Stimulated activated CD4-positive, alpha-beta T cell treated with anti-CD3 and anti-CD28 coated beads, Interleukin-15, amount 100 ng/mL, for 1 hour (primary cell): ENCODE measurements at places on chromosomes 6 and 20.

DNA sequence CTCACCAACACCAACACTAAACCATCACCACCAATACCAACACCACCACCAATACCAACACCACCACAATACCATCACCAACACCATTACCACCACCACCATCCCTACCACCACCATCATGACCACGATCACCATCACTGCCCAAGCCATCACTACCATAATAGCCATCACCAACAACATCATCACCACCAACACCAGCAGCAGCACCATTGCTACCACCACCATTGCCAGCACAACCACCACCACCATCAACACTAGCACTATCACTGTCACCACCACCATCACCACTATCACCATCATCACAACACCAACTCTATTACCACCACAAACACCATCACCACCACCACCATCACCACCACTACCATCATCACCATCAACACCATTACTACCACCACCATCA lies 53.0 kb downstream of the TMEM242 start:
- DNase-seq = no peak

- DNase-seq = no peak
Measured at GRCh38 chr6:56293781-56294180, 46.4 kb upstream of the COL21A1 start.

DNA sequence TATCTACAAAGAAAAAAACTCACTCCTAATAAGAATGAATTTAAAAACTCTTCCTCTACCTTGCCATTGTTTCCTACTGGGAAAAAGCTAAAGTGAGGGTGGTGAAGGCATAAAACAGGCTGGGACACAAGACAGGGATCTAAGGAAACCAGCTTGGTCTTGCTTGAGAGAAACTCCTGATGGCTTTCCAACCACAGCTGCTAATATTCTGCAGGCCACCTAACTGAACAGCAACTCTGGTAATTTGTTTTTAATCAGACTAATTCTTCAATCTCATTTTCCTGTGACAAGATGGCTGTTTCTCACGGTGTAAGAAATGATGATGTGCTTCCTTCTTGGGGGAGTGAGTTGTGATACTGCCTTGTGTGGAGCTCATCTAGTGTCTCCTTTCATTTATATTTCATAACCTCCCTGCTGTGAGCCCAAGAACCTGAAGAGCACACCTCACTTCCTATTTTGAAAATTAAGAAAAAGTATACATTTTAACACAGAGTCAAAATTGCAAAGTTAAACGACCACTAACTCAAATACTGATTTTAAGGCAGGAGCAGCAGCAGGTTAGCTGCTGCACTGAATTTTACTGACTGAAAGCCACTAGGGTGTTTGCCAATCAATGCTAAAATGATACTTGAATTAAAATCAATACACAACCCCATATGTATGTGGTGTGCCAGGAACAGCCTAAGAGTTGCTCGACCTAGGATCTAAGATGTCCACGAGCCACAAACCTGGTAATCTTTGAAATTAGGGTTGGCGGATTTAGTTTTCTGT lies 58.0 kb downstream of the BACH2 start:
- DNase-seq = no peak

- no peak for DNase-seq
Measured at GRCh38 chr20:59817846-59818615, 115.4 kb downstream of the SYCP2 start.

DNA sequence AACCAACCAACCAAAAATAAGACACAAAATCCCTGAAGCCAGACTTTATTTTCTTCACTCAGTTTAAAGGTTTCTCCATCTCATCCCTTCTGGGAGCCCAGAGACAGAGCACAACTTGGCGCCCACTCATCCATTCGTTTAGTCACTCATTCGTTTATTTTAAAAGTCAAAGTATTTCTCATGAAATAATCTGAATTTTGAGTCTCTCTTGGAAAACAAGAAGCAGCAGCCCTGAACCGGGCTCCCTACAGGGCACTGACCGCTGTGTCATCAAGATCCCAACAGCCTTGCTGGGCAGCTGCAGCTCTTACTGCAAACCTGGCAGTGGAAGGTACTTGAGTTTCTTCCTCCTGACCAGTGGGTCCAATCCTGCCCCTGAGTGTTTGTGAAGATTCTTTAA lies 171.6 kb downstream of the THBS2 start:
- DNase-seq = no peak

DNA sequence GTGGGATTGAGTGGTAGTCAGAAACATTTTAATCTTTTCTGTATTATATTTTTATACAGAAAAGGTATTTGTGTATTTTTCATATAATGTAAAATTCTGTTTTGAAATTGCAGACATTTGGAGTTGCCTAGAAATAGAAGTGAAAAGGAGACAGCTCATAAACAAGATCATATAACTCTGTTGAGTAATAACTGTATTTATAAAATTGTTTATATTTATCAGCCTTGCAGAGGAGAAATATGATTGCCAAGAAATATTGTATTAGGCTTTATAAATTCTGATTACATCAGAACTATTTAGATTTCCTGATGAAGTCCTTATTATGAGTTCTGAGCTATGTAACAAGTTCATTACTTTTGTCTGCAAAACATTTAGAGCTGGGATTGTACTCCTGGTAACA lies 55.3 kb downstream of the RIPOR2 start:
- DNase-seq = no peak

DNA sequence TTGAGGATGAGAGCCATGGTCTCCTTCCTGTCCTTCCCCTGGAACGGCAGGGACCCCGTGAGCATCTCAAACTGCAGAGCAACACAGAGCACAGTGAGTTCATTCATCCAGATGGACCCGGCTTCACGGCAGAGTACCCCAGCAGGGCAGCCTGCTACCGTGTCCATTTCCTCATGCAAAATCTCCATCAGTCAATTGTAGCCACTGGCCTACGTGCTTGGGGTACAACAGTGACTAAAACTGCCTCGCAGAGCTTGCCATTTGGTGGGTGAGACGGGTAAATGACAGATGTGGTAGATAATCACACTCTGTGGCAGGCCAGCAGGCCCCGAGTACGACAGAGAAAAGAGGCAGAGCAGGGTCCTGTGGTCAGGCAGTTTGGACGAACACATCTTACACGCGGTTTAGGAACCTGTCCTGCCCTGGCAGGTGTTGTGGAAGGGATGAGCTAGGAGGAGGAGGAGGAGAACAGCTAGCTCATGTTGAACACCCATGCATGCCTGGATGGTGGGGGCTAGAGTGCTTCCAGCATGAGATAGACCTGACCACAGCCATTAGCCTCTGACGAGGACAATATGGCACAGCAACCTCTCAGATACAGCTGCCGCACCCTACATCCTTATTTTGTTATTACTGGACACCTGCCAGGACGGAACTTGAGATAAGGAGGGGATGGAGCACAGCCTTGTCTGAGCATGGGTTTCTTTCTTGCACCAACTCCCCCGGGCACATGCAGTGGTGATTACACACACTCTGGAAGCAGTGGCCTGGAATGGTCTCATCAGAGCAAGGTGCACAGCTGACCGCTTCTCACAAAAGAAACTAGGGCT lies 95.6 kb downstream of the RAMACL start:
- DNase-seq = no peak

GRCh38 chr20:3543901-3544507 lies 73.2 kb downstream of the ATRN start:
- no peak for DNase-seq

- DNase-seq = no peak
Measured at GRCh38 chr6:15036690-15037245, 209.1 kb upstream of the JARID2 start.

DNA sequence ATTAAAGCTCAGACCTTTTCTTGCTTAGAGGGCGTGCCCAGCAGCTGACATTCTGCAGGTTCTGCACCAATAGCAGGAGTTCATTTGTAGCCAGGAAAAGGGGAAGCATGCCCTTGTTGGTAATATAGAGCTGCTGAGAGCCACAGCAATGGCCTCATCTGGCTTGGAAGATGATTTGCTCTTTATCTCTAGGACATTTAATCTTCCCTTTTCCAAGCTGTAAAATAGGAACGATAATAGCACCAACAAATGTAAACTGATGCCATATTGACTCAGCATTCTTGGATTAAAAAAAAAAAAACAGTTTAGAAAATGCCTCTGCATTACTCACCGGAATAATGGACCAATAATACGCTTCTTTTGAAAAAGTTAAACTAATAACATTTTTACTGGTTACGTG lies 93.4 kb upstream of the SLC2A12 start:
- DNase-seq = no peak

DNA sequence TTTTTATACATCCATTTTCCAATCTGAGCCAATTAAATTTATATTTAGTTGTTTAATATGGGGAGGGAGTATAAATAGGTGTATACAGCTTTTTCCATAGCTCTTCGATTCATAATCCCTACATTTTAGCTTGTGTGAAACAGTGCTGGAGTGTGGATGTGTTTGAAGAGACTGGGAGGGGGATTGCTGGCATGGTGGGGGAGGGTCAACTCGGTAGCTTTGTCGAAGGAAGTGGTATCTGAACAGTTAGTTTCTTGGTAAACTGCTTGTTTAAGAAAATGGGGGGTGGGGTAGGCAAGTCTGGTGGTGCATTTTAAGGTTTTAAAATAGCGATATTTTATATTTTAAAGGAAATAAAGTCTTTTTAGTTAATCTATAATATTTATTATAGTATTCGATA lies 1.4 kb upstream of the LIN28B start:
- DNase-seq = no peak

- DNase-seq = no peak
Measured at GRCh38 chr6:37284781-37285180, 26.8 kb upstream of the TMEM217 start.

DNA sequence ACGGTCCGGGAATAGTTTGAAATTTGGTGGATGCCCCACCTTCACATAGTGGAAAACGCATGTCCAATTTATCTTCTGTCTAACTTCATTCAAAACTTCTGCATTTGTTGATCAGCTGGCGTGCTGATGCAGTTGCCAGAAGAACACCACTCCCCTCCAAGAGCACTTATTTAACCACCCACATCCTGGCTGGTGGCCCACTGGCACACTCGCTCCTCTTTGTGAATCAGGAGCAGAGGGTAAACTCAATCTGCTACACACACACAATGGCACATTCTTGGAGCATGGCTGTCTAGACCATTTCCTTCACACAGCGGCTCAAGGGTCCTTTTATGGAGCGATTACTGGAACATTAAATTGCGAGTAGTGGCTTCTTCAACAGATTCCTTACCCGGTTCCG lies 55.1 kb upstream of the CEP162 start:
- no peak for DNase-seq
